Lower lobe of right lung (tissue), 2 donors: ENCODE measurements at places on chromosomes 7 and 10. TPM values are rescaled to one million over a fixed set of nuclear protein-coding genes. Genes with fewer than 3 reads are reported as not detected.

The HOXA4 gene
- total RNA-seq, result 8.5 TPM

The PKD2L1 gene
- total RNA-seq, result 3.4 TPM

- no peak for DNase-seq
- no peak overlapping the region for H3K27ac ChIP-seq
- no peaks in the 10 kb centered on the region for H3K4me1 ChIP-seq
- H3K36me3 ChIP-seq, result no peaks in the 10 kb centered on the region
Observed at GRCh38 chr10:59607970-59608369, 101.7 kb downstream of the SLC16A9 start.

DNA sequence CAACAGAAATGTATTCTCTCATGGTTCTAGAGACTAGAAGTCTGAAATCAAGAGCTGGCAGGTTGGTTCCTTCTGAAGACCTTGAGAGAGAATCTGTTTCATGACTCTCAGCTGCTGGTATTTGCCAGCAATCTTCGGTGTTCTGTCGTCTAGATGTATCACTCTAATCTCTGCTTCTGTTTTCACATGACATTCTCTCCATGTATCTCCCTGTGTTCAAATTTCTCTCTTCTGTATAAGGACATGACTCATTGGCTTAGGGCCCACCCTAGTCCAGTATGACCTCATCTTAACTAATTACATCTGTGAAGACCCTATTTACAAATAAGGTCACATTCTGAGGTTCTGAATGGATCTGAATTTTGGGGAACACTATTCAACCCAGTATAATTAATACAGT lies 82.3 kb downstream of the ANKRD7 start:
- H3K27ac ChIP-seq, result no peak overlapping the region
- DNase-seq, result no peak
- H3K36me3 ChIP-seq, result no peaks in the 10 kb centered on the region
- no peaks in the 10 kb centered on the region for H3K4me1 ChIP-seq
- H3K4me3 ChIP-seq, result no peak overlapping the region

GRCh38 chr10:103798511-103798910 lies 56.9 kb downstream of the SH3PXD2A start:
- H3K4me1 ChIP-seq, result peaks cover 16% of the 10 kb centered on the region
- no peak overlapping the region for H3K4me3 ChIP-seq
- H3K27me3 ChIP-seq, result no peaks in the 10 kb centered on the region

DNA sequence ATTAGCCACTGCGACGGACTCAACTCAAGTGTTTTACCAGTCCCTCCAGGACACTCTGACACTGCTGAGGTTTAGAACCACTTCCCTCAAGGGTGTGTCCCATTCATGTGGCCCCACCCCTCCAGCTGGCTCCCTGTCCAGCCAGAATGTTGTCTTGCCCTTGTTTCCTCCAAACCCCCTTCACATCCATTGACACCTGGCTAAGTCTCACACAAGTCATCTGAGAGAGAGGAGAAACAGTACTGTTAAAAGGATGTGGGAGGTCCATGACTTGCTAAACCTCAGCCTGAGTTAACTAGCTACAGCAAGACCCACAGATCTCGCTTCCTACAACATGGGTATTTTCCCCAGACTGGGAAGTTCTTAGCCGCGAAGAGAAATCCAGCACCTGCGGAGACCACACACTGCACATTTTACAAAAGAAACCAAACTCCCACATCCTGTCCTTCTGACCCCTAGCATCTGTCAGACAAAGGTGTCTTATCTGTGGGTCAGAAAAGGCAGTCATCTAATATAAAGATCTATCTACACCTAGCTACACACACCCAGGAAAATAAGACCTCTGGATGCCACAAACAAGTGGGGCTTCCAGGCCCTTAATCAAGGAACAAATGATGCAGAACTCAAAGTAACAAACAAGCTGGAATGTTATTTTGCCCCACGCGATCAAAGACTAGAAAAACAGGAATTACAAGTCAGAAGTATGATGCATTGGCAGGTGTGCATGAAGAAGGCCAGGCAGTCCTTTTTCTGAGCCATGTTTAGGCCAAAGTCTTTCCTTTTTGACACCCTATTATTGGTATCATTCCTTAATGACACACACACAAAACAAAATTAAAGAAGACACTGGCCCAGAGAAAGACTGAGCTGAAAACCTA lies 13.9 kb downstream of the OSBPL3 start:
- peak; percentile 60 for DNase-seq
- no peaks in the 10 kb centered on the region for H3K36me3 ChIP-seq
- H3K4me1 ChIP-seq, result peaks cover 19% of the 10 kb centered on the region
- no peak overlapping the region for H3K4me3 ChIP-seq
- peak overlapping the region; percentile 43 for H3K27ac ChIP-seq
- H3K27me3 ChIP-seq, result no peaks in the 10 kb centered on the region

- H3K4me1 ChIP-seq, result no peaks in the 10 kb centered on the region
- H3K36me3 ChIP-seq, result peaks cover 8% of the 10 kb centered on the region
- no peaks in the 10 kb centered on the region for H3K27me3 ChIP-seq
Observed at GRCh38 chr10:69499726-69500689, 48.7 kb downstream of the TSPAN15 start.

DNA sequence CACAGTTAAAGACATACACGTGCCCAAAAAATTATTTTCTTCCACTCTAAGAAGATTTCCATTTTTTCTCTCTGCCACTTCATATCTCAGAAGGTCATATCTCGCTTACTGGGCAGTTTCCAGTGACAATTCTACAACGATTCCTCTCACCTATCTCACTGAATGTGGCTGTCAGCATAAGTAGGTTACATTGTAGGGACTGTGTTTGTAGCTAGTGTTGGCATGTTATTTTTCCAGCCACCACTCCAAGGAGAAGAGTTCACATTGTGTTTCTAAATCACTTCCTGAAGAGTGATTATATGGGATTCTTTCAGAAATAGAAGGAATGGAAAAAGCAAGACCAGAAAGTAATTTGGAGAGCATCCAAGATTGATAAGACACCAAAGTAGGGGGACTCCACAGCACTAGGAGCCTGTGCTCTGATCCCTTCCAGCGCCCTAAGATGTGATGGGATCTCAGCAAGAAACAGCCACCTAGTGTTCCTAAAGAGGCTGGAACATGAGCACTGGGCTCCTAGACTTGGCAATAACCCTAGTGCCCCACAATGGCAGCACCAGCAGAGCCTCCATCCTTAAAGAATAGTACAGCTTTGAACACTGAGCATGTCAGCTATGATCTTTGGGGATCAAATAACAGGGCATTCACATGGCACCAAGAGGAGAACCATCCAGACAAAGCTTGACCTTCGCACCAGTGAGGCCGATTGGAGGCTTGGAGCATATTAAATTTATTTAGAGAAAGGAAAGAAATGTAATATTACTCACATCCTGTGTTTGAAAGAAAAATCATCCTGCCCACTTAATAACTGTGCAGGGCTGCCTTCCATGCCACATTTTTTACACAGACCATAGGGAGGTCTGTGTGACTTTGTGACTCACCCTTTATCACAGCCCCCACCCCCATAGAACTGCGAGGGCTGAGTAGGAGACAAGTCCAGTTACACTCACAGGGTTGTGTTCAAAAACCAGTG lies 51.8 kb downstream of the CAV1 start:
- H3K4me1 ChIP-seq, result peaks cover 53% of the 10 kb centered on the region
- no peak for DNase-seq
- H3K27me3 ChIP-seq, result no peaks in the 10 kb centered on the region

DNA sequence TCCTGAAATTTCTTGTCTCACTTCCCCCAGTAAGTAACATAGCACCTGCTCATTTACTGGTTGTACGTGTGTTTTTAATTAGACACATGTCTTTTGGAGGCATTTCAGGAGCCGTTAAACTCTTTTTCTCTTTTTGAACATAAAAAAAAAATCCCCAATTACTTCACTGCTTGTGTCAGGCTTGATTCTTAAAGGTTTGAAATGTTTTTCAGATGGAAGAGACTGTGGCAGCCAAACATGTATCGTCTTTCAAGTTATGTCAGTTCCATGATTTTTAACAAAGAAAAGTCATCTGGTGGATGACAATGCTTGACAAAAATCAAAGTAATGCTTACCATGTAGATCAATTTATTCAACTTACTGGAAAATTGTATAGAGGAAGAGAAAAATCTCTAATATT lies 585.8 kb downstream of the GATA3 start:
- H3K4me1 ChIP-seq, result no peaks in the 10 kb centered on the region
- DNase-seq, result no peak
- no peaks in the 10 kb centered on the region for H3K27me3 ChIP-seq

DNA sequence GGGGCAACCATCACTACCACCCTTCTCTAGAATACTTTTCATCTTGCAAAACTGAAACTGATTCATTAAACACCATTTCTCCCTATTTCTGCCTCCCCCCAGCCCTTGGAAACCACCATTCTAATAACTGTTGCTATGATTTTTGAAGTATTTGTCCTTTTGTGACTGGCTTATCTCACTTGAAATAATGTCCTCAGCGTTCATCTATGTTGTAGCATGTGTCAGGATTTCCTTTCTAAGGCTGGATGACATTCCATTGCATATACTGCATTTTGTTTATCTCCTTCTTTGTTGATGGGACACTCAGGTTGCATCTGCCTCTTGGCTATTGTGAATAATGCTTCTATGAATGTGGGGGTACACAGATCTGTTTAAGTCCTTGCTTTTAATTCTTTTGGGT lies 327.6 kb upstream of the ZNF32 start:
- H3K36me3 ChIP-seq, result no peaks in the 10 kb centered on the region
- no peak overlapping the region for H3K27ac ChIP-seq
- no peak overlapping the region for H3K4me3 ChIP-seq
- peaks cover 8% of the 10 kb centered on the region for H3K4me1 ChIP-seq
- DNase-seq, result no peak

GRCh38 chr7:33667196-33667595 lies 238.1 kb upstream of the BMPER start:
- no peak for DNase-seq
- H3K36me3 ChIP-seq, result no peaks in the 10 kb centered on the region
- no peak overlapping the region for H3K4me3 ChIP-seq
- H3K4me1 ChIP-seq, result peaks cover 6% of the 10 kb centered on the region

GRCh38 chr10:24816868-24817396 lies 93.2 kb upstream of the ARHGAP21 start:
- H3K4me3 ChIP-seq, result no peak overlapping the region
- H3K27ac ChIP-seq, result no peak overlapping the region
- H3K27me3 ChIP-seq, result no peaks in the 10 kb centered on the region
- DNase-seq, result no peak
- no peaks in the 10 kb centered on the region for H3K4me1 ChIP-seq

GRCh38 chr7:111531993-111532392 lies 30.3 kb downstream of the IMMP2L start:
- no peaks in the 10 kb centered on the region for H3K36me3 ChIP-seq
- no peak for DNase-seq
- H3K4me3 ChIP-seq, result no peak overlapping the region
- no peaks in the 10 kb centered on the region for H3K27me3 ChIP-seq

DNA sequence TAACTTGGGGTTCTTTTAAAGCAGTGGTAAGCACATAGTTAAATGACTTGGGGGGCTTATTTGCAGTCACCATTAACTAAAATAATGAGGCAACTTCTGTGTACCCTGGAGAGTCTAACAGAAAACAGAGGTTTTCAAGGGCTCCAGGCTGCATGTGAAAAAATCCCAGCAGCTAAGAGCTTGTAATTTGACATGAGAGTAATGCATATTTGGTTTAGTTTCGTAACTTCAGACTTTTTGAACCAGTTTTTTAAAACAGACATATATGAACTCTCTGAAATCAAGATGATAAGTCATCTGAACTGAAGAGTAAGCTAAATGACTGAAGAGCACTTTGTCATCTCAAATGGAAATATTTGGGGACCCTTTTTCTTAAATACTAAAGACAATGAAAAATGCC lies 40.2 kb upstream of the IFRD1 start:
- H3K36me3 ChIP-seq, result no peaks in the 10 kb centered on the region
- H3K27me3 ChIP-seq, result no peaks in the 10 kb centered on the region
- no peak for DNase-seq
- no peak overlapping the region for H3K4me3 ChIP-seq
- no peak overlapping the region for H3K27ac ChIP-seq
- no peaks in the 10 kb centered on the region for H3K4me1 ChIP-seq

DNA sequence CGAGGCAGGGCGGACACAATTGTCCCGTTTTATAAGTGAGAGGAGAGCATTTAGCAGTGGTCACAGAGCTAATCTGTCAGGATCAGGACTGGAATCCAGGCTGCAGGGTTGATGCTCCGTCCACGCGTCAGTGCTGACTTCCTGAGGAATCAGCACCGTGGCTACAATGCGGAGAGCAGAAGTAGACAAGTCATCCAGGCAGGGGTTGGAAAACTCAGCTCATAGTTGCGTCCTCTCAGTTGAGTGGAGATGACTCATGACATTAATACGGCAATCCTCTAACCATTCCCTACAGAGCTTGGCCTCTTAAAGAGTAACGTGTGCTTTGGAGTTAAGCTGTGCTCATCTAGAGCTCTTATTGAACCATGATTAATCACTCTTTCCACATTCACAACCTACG lies 17.1 kb upstream of the HTR5A start:
- H3K4me3 ChIP-seq, result no peak overlapping the region
- no peaks in the 10 kb centered on the region for H3K36me3 ChIP-seq
- H3K4me1 ChIP-seq, result no peaks in the 10 kb centered on the region
- no peak overlapping the region for H3K27ac ChIP-seq
- no peak for DNase-seq
- H3K27me3 ChIP-seq, result no peaks in the 10 kb centered on the region

DNA sequence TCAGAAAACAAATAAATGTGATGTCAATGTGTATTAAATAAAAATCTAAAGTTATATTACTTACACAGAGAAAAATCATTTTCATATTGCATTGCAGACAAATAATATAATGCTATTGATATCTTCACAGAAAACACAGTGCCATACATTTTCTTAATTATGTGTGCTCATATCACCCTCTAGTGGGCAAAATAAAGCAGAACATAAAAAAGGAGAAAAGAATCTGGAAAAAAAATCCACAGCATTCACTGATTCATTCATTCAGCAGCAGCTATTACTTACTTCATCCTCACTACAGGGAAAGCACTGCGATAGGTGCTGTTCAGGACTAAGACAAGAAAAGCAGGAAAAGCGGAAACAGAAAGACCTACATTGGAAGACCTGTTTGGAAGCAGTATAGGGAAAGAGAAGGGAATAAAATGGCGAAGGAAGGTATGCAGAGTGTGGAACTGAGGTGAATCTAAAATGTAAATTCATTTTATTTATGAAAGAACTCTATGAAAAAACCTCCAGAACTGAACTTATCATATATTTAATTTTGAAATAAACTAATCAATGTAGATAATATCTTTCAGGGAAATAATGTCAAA lies 73.2 kb downstream of the POT1 start:
- H3K36me3 ChIP-seq, result no peaks in the 10 kb centered on the region
- H3K4me1 ChIP-seq, result no peaks in the 10 kb centered on the region
- no peak for DNase-seq
- H3K4me3 ChIP-seq, result no peak overlapping the region
- no peaks in the 10 kb centered on the region for H3K27me3 ChIP-seq

DNA sequence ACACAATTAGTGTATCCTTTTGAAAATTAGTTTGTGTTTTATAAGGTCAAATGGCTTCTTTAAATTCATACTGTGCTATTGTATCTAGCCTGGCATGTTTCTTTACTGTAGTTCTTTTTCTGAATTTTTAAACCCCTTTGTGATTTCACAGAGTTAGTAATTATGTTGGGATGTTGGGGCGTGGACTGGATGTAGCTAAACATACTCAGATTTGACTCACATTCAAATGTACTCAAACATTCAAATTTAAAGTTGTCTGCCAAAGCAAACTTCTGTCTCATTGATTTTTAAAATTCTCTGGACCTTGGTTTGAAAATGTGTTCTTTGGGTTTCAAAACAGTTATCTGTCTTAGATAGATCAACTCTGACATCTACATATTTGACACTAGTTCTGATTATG lies 7.2 kb upstream of the NRP1 start:
- peaks cover 14% of the 10 kb centered on the region for H3K4me1 ChIP-seq
- no peak overlapping the region for H3K27ac ChIP-seq
- no peak overlapping the region for H3K4me3 ChIP-seq
- no peaks in the 10 kb centered on the region for H3K27me3 ChIP-seq
- no peaks in the 10 kb centered on the region for H3K36me3 ChIP-seq
